ENCODE measurements at places on chromosomes 12 and 14. TPM values are rescaled to one million over a fixed set of nuclear protein-coding genes. Genes with fewer than 3 reads are reported as not detected.

TBC1D30 gene
- total RNA-seq = 0.30 TPM

ARHGAP9 gene
- 77.7 TPM for total RNA-seq

TPPP2 gene
- total RNA-seq = not detected

WNT5B gene
- total RNA-seq = not detected

ABCB9 gene
- 6.3 TPM for total RNA-seq

POTEG gene
- not detected for total RNA-seq

CLBA1 gene
- total RNA-seq = 1.9 TPM

IL31 gene
- total RNA-seq = 4.0 TPM

APOF gene
- total RNA-seq = not detected

ALDH6A1 gene
- 24.6 TPM for total RNA-seq

RBP5 gene
- not detected for total RNA-seq

KLRG1 gene
- total RNA-seq = 2.7 TPM

IPO4 gene
- 73.4 TPM for total RNA-seq

STON2 gene
- total RNA-seq = 0.19 TPM

DNA sequence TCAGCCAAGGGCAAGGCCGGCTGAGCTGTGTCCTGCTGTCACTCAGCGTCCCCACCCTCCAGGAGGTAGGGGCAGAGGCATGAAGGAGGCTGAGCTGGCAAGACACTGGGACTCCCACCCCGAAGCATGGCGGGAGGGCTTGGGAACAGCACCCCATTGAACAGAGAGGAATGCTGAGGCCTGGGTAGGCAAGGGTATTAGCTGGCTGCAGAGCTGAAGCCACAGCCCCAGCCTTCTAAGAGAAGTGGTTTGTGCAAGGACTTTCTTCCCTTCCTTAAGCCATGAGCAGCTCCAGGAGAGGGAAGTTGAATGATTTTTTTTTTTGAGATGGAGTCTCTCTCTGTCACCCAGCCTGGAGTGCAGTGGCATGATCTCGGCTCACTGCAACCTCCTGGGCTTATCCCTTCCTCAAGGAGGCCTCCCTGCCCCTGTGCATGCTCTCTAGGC lies 6.6 kb upstream of the CFAP73 start:
- no peak for DNase-seq
- H3K4me1 ChIP-seq = peaks cover 7% of the 10 kb centered on the region
- no peaks in the 10 kb centered on the region for H3K36me3 ChIP-seq
- peak overlapping the region; percentile 34 for H3K27ac ChIP-seq
- H3K4me3 ChIP-seq = no peak overlapping the region

GRCh38 chr12:116698116-116698515 lies 39.8 kb downstream of the SPRING1 start:
- H3K4me3 ChIP-seq = no peak overlapping the region
- DNase-seq = no peak
- H3K27me3 ChIP-seq = peaks cover 21% of the 10 kb centered on the region
- H3K27ac ChIP-seq = no peak overlapping the region
- H3K4me1 ChIP-seq = peaks cover 3% of the 10 kb centered on the region
- H3K36me3 ChIP-seq = no peaks in the 10 kb centered on the region

DNA sequence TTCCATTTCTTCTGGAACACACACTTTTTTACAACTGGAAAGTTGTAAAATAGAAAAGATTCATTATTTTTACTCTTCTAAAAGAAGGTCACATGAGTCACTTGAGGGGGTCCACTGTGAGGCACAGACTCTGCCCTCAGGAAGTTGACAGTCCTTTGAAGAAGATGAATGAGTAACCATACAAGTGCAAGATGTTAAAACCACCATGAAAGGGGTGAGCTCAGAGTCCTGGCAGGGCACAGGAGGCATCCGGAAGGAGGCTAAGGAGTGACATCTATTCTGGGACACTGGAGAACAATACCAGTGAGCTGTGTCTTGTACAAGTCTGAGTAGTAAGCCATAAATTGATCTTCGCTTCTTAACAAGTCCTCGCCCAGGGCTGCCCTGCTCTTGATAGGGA lies 126.0 kb upstream of the FRMD6 start:
- H3K27me3 ChIP-seq = peaks cover 8% of the 10 kb centered on the region
- DNase-seq = no peak
- H3K4me3 ChIP-seq = no peak overlapping the region
- no peak overlapping the region for H3K27ac ChIP-seq

DNA sequence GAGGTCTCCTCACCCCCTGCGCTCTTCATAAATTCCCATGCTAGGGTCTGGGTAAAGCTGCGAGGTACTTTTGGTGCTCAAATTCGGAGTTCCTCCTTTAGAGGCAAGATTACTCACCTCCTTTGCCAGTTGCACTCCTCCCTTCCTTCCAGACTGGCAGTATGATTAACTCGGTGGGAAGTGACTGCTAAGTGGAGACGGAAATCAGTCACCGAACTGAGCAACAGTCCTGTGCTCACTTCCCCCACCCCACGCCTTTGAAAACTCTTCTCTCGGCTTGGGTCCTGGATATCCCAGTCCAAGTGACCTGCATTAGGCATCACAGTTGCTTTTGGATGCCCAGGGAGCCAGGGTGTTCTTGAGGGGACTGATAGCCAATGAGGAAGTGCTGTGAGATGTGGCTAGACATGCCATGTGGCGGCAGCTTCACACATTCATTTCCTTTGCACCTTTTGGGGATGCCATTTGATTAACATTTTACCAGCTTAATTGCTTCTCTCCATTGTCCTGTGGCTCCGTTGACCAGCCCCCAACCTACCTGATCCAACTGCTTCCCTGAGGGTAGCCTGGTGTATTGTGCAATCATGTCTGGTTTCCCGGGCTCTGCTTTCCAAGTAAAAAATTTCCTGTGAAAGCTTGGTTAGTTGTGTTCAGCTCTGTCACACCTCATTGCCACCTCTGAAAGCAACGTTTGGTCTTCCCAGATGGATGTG lies 840 bp downstream of the PNP start:
- peak overlapping the region; percentile 97 for H3K27ac ChIP-seq
- peaks cover 50% of the 10 kb centered on the region for H3K36me3 ChIP-seq
- DNase-seq = peak; percentile 78
- peak overlapping the region; percentile 91 for H3K4me3 ChIP-seq

GRCh38 chr14:36070031-36070719 lies 106.3 kb downstream of the PTCSC3 start:
- H3K4me3 ChIP-seq = no peak overlapping the region
- H3K27ac ChIP-seq = no peak overlapping the region
- peak; percentile 75 for DNase-seq
- no peaks in the 10 kb centered on the region for H3K4me1 ChIP-seq
- H3K36me3 ChIP-seq = no peaks in the 10 kb centered on the region

GRCh38 chr14:104865631-104866441 lies 768 bp downstream of the CEP170B start:
- H3K36me3 ChIP-seq = no peaks in the 10 kb centered on the region
- H3K4me1 ChIP-seq = peaks cover 2% of the 10 kb centered on the region
- H3K27me3 ChIP-seq = peaks cover 7% of the 10 kb centered on the region
- H3K27ac ChIP-seq = no peak overlapping the region

DNA sequence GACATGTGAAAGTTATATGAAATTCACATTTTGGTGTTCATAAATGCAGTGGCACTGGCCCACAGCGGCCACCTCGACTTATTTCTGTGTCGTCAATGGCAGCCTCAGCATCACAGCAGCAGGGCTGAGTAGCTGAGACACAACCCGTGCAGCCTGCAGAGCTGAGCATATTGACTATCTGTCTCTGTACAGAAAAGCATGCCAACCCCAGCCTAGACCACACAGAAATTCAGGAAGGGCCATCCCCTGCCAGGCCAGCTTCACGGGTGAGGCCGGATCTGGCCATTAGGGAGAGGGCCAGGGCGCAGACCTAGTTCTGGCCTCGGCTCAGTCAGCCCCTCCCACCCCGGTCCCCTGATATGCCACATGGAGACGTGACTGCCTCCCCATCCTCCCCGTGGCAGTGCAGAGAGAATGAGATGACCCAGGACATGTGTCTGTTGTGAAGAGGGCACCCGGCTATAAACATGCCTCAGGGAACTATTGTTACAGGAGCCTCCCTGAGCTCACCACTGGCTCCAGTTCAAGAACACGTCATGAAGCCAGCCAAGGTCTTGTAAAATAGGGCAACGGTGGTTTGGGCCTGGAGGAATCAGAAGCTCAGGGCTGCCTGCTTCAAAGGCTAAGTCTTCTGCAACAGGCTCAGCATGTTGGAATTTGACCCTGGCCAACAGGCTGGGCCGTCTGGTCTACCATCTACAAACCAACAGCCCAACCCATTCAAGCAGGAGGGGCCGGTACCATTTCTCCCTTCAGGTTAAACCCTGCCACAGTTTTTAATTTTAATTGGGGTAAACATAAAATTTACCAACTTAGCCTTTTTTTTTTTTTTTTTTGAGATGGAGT lies 25.5 kb downstream of the SCARB1 start:
- no peaks in the 10 kb centered on the region for H3K27me3 ChIP-seq
- no peaks in the 10 kb centered on the region for H3K4me1 ChIP-seq
- no peaks in the 10 kb centered on the region for H3K36me3 ChIP-seq
- no peak overlapping the region for H3K27ac ChIP-seq
- DNase-seq = no peak

DNA sequence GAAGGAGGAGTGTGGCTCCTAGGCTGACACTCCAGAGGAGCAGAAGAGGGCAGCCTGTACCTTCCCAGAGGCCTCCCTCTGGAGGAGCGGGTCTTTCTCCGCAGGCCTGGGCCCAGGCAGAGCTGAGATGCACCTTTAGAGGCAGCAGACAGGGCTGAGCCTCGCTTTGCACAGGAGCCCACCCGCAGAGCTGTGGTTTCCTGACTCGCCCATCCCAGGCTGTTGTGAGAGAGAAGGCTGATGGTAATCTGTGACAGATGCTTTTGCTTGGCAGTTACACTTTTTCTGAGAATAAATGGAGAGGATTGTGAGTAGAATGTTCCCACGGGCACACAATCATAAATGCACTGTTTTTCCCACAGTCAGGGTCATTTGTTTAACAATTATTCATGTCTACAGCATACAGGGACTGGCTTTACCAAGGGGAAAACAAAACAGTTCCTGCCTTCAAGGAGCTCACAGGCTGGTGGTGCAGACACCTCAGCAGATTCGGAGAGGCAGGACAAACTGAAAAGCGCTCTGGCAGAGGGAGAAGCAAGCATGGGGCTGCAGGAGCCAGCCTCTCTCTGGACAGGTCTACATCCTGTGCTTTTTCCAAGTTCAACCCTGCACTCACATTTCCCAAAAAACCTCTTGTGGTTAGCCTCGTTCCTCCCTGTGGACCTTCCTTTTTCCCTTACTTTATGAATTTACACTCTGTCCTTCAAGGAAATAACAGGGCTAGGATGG lies 13.9 kb downstream of the EVL start:
- peak overlapping the region; percentile 57 for H3K4me3 ChIP-seq
- peaks cover 63% of the 10 kb centered on the region for H3K36me3 ChIP-seq
- DNase-seq = peak; percentile 87
- H3K27ac ChIP-seq = peak overlapping the region; percentile 91
- H3K4me1 ChIP-seq = peaks cover 97% of the 10 kb centered on the region

GRCh38 chr12:116773276-116773731 lies 35.2 kb downstream of the RNFT2 start:
- no peak overlapping the region for H3K4me3 ChIP-seq
- no peak overlapping the region for H3K27ac ChIP-seq

DNA sequence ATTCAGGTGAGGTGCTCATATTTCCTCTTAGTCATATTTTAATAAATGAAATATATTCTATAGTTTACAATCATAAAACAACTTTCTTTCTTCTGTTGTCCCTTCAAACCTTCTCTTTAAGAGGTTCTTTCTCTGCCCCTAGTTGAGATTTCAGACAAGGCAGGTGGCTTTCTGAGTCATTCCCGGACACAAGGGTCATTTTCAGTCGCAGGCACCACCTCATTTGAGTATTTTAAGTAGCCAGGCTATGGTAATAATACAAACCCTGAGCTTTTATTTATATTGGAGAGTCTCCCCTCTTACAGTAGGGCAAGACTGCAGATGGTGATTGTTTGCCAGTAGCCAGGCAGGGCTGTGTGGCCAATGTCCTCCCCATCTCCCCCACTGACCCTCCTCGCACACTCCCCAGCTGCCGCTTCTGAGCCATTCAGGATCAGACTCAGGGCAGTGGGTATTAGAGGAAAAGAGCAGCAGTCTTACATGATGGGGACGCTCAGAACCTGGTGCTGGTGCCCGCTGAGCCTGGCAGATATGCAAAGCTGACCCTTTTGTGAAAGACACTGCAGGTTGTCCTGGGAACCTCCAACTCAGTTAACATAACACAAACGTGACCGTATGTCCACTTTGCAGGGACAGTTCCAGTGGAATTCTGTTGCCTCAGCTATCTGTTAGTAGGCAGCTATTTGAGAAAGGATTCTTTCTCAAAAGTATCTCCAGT lies 101.1 kb upstream of the BCL2L14 start:
- H3K27me3 ChIP-seq = peaks cover 5% of the 10 kb centered on the region
- H3K4me1 ChIP-seq = no peaks in the 10 kb centered on the region
- H3K4me3 ChIP-seq = no peak overlapping the region
- no peaks in the 10 kb centered on the region for H3K36me3 ChIP-seq
- no peak for DNase-seq

- H3K4me1 ChIP-seq = peaks cover 6% of the 10 kb centered on the region
- no peaks in the 10 kb centered on the region for H3K36me3 ChIP-seq
- peak; percentile 21 for DNase-seq
- H3K27ac ChIP-seq = no peak within 1 kb of the TSS
- peak within 1 kb of the TSS; percentile 24 for H3K4me3 ChIP-seq
Observed at GRCh38 chr12:21774358-21775132, at the start of gene KCNJ8. TSS of gene KCNJ8 (minus strand) at chr12:21774706. CDS start at chr12:21773616, 1,090 bp downstream.

GRCh38 chr14:22556990-22557623 lies 31.9 kb downstream of the DAD1 start:
- DNase-seq = peak; percentile 96
- peak overlapping the region; percentile 100 for H3K27ac ChIP-seq
- peaks cover 86% of the 10 kb centered on the region for H3K4me1 ChIP-seq
- peak overlapping the region; percentile 76 for H3K4me3 ChIP-seq
- no peaks in the 10 kb centered on the region for H3K27me3 ChIP-seq
- H3K36me3 ChIP-seq = peaks cover 33% of the 10 kb centered on the region

GRCh38 chr12:92439420-92439805 lies 263.4 kb upstream of the PLEKHG7 start:
- no peaks in the 10 kb centered on the region for H3K27me3 ChIP-seq
- H3K4me1 ChIP-seq = peaks cover 28% of the 10 kb centered on the region

GRCh38 chr14:94451826-94452225 lies 774 bp downstream of the SERPINA11 start:
- no peaks in the 10 kb centered on the region for H3K36me3 ChIP-seq
- DNase-seq = no peak
- peaks cover 33% of the 10 kb centered on the region for H3K27me3 ChIP-seq
- H3K27ac ChIP-seq = no peak overlapping the region
- no peaks in the 10 kb centered on the region for H3K4me1 ChIP-seq

GRCh38 chr12:120101182-120101581 lies 15.4 kb downstream of the RAB35 start:
- H3K4me3 ChIP-seq = no peak overlapping the region
- H3K27me3 ChIP-seq = no peaks in the 10 kb centered on the region
- H3K4me1 ChIP-seq = peaks cover 17% of the 10 kb centered on the region
- peaks cover 32% of the 10 kb centered on the region for H3K36me3 ChIP-seq

DNA sequence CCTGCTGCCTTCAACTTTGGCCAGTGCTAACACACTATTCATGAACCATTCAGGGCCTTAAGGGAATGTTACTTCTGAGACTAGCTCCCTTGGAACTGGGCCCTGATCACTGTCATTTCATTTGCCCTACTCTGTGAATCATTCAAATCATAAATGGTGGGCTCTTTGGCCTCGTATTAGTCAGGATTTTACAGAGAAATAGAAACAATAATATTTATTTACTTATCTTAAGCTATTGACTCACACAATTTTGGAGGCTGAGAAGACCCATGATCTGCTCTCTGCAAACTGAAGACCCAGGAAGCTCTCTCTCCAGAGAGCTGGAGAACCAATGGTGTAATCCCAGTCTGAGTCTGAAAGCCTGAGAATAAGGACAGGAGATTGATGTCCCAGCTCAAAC lies 398.5 kb downstream of the LRIG3 start:
- no peaks in the 10 kb centered on the region for H3K27me3 ChIP-seq
- H3K27ac ChIP-seq = no peak overlapping the region
- DNase-seq = no peak
- no peak overlapping the region for H3K4me3 ChIP-seq
- H3K4me1 ChIP-seq = no peaks in the 10 kb centered on the region
- peaks cover 2% of the 10 kb centered on the region for H3K36me3 ChIP-seq
